Psoas muscle (tissue), 8 donors: ENCODE measurements at places on chromosomes 12 and 14. TPM values are rescaled to one million over a fixed set of nuclear protein-coding genes. Genes with fewer than 3 reads are reported as not detected.
A peak's percentile ranks its signal among the peaks of the same experiment; 100 is the strongest.

- peak; percentile 44 for DNase-seq
These were observed 73.6 kb downstream of the TMTC1 start for GRCh38 chr12:29710104-29710503.

PARP2 gene
- polyA plus RNA-seq: 18.2 TPM

FIGNL2 gene
- polyA plus RNA-seq: 0.08 TPM

DNA sequence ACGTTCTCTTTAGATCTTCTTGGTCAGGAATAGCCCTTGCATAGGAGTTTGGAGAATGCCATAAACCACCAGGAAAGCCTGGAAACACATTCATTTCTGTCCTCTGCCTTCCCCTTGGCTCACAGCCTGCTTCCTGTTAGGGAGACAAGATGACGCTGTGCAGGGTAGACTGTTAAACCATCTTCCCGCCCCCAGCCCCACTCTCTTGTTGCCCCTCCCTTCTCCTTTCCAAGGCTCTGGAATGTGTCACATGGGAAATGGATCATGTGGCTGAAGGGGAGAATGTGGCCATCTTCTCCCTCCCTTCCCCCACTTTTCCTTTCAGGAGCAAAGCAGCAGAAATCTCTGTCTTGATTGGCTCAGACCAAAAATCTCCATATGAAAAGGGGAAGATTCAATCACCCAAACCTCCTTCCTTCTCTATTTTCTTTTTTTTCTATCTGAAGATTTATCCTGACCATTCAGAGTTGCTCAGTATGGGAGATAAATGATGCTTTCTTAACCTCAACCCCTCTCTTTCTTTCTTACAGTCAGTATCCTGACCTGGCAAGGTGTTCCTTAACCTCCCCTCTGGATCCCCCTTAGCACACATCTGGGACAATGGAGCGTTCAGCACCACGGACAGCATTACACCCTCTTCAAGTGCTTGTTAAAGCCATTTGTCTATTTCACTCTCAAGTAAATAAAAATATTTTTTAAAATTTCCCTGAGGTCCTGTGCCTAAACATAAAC lies 11.4 kb downstream of the GPR19 start:
- peak; percentile 35 for DNase-seq

GRCh38 chr12:12127304-12127703 lies 56.6 kb downstream of the BCL2L14 start:
- DNase-seq: no peak

- no peak for DNase-seq
These were observed 3.9 kb upstream of the POC1B start for GRCh38 chr12:89529738-89530137.

DNA sequence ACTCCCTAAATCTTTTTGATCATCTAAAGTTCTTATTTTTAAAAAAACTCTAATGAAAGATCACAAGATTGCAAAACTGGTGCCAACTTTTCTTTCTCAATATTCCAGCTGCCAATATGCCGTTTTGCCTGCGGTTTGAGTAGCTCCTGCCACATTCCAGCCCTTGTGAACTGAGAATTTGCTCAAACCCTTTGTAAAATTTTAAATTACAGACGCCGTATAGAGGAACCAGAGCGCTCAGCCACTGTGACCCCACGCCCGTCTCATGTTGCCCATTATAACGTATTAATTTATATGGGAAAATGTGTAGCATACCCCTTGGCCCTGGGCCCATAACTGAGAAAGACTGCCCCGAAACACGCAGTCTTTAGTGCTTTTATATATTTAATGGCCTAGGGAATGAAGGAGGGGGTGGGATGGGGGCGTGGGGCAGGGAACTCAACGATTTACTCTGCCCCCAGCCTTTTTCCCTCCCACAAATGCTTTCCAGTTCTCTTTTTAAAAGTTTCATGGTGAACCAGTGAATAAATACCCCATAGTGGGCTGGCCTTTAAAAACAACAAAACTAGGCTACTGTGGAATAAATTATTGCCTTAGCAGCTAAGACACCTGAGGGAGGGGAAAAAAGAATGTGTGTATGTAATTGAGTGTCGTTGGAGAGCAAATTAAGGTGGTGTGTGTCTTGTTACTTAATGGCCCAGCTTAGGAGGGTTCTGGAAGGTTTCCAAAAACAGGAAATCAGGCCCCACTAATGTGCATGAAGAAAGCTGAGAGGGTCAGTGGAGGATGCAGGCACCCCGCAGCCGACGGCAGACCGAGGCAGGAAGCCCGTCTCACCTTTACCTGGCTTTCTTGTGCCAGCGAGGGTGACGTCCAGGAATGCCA lies 45.7 kb upstream of the RFLNA start:
- no peak for DNase-seq

KIF26A gene
- polyA plus RNA-seq: 0.99 TPM

DNA sequence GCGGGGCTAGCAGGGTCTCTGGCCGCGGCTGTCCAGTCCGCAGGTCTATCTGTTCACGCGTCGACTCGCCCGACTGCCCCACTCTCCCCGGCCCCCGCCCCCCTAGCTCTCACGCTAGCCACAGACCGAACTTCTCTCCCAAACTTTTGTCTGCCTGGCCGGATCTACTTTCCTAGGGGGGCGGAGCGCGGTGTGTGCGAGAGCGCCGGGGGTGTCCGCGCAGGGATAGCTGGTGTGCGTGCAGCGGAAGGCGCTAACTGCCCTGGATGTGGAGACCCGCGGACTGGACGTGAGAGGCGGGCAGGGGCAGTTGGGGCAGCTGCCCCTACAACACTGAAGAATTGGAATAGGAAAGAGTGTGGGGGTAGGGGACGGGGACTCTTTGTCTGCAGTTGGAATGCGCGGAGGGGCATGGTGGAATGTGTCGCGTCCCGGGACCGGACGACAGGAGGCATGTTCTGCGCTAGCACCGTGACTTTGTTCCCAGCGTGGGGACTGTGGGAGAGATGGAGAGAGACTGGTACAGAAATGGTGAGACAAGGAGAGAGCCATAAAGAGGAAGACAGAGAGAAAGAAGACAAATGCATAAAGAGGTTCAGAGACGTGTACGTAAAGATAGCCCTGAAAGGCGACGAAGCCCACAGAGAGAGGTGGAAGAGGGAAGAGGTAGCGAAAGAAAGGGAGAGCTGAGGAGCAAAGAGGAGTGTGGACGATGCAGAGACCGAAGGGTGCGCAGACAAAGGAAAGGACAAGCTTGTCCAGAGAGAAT lies at the start of gene AJUBA:
Gene AJUBA (minus strand): TSS at position 75 of the 769 bp plus-strand sequence. CDS start 285 bp downstream, outside the sequence.
- DNase-seq: peak; percentile 90

TEP1 gene
- 6.8 TPM for polyA plus RNA-seq

DNA sequence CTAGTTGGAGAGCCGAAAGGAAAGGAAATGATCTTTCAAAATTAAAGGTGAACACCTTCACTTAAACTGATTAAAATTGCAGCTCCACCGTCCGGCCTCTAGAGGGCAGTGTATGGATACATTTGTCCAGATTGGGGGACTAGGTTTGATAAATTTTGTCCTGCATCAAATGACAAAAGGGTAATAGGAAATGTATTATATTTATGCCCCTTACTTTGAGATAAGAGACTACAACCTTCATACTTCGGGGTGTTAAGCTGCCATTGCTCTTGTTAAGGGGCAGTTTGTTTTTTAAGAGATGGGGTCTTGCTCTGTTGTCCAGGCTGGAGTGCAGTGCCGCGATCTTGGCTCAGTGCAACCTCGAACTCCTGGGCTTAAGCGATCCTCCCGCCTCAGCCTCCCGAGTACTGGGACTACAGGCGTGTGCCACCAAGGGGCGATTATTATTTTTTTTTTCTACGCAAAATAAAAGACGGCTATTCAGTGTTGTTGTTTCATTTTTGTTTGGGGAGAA lies 818 bp upstream of the SUOX start:
- DNase-seq: peak; percentile 65

SPIC gene
- polyA plus RNA-seq: not detected

CPNE6 gene
- polyA plus RNA-seq: 0.06 TPM

- DNase-seq: no peak
These were observed 113.5 kb downstream of the TMEM132D start for GRCh38 chr12:129790331-129790730.

- DNase-seq: peak; percentile 62
These were observed 4.1 kb upstream of the IGF1 start for GRCh38 chr12:102484428-102484958.

IFI27L2 gene
- polyA plus RNA-seq: 12.5 TPM
